ENCODE measurements at places on chromosomes 13 and 19. TPM values are rescaled to one million over a fixed set of nuclear protein-coding genes. Genes with fewer than 3 reads are reported as not detected.
A peak's percentile ranks its signal among the peaks of the same experiment; 100 is the strongest.

DNA sequence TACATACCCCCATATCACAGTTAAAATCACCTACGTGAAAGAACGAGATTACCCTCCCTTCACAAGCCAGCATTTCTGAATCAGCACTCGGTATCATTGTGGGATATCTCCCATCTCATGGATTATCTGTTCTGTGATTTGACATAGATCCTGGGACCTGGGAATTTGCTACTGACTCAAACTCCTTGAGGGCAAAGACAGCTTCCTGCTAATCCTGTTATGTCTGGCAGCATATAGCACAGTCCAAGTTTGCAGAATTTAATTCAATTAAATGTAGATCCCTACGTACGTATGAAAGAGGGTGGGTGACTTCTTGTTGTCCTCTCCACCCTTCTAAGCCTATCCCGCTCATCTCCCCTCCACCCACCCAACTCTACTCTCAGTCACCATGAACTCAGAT is 476.5 kb downstream of the KLF5 start:
- no peak overlapping the region for H3K4me3 ChIP-seq
- H3K36me3 ChIP-seq, result no peaks in the 10 kb centered on the region
- no peak overlapping the region for H3K27ac ChIP-seq
- DNase-seq, result no peak
- H3K27me3 ChIP-seq, result no peaks in the 10 kb centered on the region
- H3K4me1 ChIP-seq, result no peaks in the 10 kb centered on the region

DNA sequence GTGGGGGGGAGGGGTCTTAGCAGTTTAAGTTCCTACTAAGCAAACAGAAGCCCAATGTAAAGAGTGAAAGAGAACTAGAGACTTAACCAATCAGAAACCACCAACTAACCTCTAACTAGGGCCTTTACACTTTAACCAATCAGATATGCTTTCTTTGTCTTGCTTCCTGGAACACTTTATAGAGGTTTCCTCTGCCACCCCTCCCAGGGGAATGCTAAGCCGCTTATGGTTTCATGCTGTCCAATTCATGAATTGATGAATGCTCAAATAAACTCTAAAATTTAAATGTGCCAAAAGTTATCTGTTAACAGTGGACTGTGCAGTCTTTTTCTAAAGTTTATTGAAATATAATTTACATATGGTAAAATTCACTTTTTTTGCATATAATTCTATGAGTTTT is 33.9 kb upstream of the LATS2 start:
- H3K27ac ChIP-seq, result no peak overlapping the region
- no peaks in the 10 kb centered on the region for H3K36me3 ChIP-seq
- no peak for DNase-seq
- H3K27me3 ChIP-seq, result no peaks in the 10 kb centered on the region

Gene IZUMO2
- not detected for total RNA-seq

DNA sequence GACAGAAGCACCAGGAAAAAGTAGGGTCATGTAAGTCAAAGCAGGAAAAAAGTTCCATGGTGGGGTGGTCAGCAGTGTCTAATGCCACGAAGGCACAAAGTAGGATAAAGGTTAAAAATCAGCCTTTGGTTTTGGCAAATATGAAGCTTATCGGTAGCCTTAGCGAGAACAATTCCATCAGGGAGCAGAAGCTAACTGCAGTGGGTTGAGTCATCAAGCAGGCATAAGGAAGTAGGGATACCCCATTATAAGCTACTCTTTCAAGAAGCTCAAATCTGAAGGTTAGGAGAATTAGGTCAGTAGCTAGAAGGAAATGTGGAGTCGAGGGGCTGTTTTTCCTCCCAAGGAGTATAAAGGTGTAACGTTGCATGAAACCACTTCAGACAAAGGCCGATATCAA is 57.5 kb upstream of the USPL1 start:
- no peaks in the 10 kb centered on the region for H3K27me3 ChIP-seq
- no peaks in the 10 kb centered on the region for H3K4me1 ChIP-seq
- no peak overlapping the region for H3K27ac ChIP-seq
- DNase-seq, result no peak

Gene CCDC8
- 36.4 TPM for total RNA-seq

- H3K27ac ChIP-seq, result no peak overlapping the region
- no peaks in the 10 kb centered on the region for H3K27me3 ChIP-seq
- H3K4me1 ChIP-seq, result peaks cover 6% of the 10 kb centered on the region
- no peak overlapping the region for H3K4me3 ChIP-seq
- peak; percentile 85 for DNase-seq
- H3K36me3 ChIP-seq, result no peaks in the 10 kb centered on the region
Measured at GRCh38 chr13:98445340-98446233, 131.3 kb downstream of the STK24 start.

Gene PGLYRP1
- total RNA-seq, result not detected

- H3K27ac ChIP-seq, result no peak overlapping the region
- H3K4me1 ChIP-seq, result peaks cover 8% of the 10 kb centered on the region
- DNase-seq, result no peak
- H3K36me3 ChIP-seq, result no peaks in the 10 kb centered on the region
Measured at GRCh38 chr13:57638186-57638890, 6.8 kb downstream of the PCDH17 start.

Gene HSD17B14
- 67.6 TPM for total RNA-seq

DNA sequence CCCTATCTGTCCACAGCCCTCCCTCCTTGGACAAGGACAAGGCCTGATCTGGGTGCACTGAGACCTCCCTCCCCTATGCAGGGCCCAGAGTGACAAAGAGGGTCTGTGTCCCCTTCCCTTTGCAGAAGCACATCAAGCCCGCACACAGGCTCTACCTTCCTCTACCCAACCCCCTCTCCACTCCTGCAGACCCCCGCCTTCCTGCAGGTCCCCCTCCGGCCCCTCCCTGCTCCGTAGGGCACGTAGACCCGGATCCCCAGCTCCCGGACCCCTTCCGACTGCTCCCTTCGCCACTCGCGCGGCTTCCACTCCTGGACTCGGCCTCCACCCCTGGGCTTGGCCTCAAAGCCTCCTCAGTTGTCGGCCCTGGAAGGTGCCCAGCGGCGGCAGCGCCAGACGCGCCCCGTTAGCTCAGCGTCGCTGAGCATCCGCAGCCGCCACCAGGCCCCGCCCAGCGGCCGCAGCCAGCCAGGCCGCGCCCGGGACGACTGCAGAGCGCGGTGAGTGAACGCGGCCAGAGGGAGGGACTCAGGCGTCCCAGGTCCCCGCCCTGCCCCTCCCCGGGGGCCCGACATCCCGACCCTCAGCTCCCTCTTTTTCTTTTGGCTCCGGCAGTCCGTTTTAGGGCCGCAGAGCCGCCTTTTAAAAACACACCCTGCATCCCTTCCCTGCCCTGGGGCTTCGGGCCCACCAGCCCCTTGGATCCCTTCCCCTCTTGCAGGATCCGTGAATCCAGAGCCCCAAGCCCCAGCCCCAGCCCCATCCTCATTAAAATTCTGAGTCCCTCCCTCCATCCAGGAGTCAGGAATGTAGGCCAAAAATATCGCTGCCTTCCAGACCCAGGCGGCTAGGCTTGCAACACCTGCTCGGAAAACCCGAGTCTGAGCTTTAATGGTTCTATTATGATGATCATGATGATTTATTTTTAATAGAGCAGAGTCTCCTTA is 1.5 kb upstream of the MYADM start:
- H3K36me3 ChIP-seq, result no peaks in the 10 kb centered on the region
- H3K27ac ChIP-seq, result peak overlapping the region; percentile 98
- H3K4me3 ChIP-seq, result peak overlapping the region; percentile 24
- H3K27me3 ChIP-seq, result no peaks in the 10 kb centered on the region
- peak; percentile 91 for DNase-seq

Gene SLC25A41
- 0.27 TPM for total RNA-seq

DNA sequence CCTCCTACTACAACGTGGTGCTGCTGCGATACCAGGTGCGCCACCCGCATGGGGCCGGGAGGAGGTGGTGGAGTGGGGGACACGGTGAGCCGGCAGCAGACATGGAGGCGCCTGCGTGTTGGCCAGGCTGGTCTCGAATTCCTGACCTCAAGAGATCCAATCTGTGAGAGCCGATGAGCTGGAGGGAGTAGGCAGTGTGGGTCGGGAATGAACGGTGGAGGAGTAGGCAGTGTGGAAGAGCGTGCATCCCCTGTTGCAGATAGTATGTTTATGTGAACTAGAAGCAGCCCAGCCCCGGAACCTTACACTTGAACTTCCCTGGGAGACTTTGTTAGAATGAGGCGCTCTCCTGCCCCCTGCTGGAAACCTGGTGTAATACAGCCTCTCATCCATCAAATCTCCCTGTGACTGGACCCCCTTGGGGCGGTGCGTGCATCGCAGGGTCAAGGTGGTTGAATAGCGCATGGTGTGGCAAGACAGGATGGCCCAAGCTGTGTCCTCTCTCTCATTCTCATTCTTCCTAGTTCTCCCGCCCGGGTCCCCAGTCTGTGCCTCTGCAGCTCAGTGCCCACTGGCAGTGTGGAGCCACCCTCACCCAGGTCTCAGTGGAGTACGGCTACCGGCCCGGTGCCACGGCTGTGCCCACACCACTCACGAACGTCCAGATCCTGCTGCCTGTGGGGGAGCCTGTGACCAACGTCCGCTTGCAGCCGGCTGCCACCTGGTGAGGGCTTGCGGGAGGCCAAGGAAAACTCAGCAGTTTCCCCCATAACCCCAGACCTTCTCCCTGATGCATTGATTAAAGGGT is 10.5 kb upstream of the B3GNT3 start:
- no peaks in the 10 kb centered on the region for H3K27me3 ChIP-seq
- no peaks in the 10 kb centered on the region for H3K36me3 ChIP-seq
- no peaks in the 10 kb centered on the region for H3K4me1 ChIP-seq
- no peak overlapping the region for H3K27ac ChIP-seq
- peak; percentile 84 for DNase-seq
- H3K4me3 ChIP-seq, result no peak overlapping the region

GRCh38 chr19:15417699-15418098 is 1.1 kb downstream of the AKAP8L start:
- H3K4me3 ChIP-seq, result peak overlapping the region; percentile 71
- H3K27ac ChIP-seq, result peak overlapping the region; percentile 80
- DNase-seq, result no peak
- no peaks in the 10 kb centered on the region for H3K36me3 ChIP-seq
- no peaks in the 10 kb centered on the region for H3K27me3 ChIP-seq

DNA sequence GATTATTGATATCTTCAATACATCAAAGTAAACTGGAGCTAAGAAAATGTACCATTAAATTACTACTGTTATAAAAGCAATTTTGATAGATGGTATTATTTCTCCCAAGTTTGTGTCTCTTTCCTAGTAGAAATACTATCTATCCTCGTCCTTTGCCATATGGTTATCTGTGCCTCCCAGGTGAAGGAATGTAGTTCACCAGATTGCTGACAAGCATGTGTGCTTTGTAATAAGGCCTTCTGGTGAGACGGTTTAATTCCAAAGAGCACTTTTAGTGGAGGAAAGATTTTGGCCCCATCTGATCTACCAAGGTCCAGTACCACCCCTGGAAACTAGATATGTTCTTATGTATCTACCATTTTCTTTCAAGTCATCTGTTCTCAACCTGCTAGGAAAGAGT is 243.6 kb downstream of the DLEU7 start:
- no peak overlapping the region for H3K4me3 ChIP-seq
- no peaks in the 10 kb centered on the region for H3K36me3 ChIP-seq
- H3K27me3 ChIP-seq, result no peaks in the 10 kb centered on the region

GRCh38 chr19:10817291-10818038 is 18.5 kb downstream of the TMED1 start:
- peak; percentile 80 for DNase-seq
- no peaks in the 10 kb centered on the region for H3K27me3 ChIP-seq
- H3K4me1 ChIP-seq, result peaks cover 14% of the 10 kb centered on the region
- peak overlapping the region; percentile 98 for H3K27ac ChIP-seq
- peak overlapping the region; percentile 33 for H3K4me3 ChIP-seq
- H3K36me3 ChIP-seq, result no peaks in the 10 kb centered on the region

- no peak overlapping the region for H3K27ac ChIP-seq
- no peaks in the 10 kb centered on the region for H3K27me3 ChIP-seq
- H3K4me3 ChIP-seq, result no peak overlapping the region
Measured at GRCh38 chr13:44197791-44198770, 175.5 kb upstream of the SERP2 start.

Gene KANK3
- total RNA-seq, result 3.2 TPM

GRCh38 chr19:12881172-12881808 is at the start of gene DNASE2:
DNASE2 (minus strand) TSS chr19:12881449; CDS start chr19:12881375, 74 bp downstream.
- peak; percentile 94 for DNase-seq
- no peaks in the 10 kb centered on the region for H3K36me3 ChIP-seq
- H3K27me3 ChIP-seq, result peaks cover 25% of the 10 kb centered on the region

DNA sequence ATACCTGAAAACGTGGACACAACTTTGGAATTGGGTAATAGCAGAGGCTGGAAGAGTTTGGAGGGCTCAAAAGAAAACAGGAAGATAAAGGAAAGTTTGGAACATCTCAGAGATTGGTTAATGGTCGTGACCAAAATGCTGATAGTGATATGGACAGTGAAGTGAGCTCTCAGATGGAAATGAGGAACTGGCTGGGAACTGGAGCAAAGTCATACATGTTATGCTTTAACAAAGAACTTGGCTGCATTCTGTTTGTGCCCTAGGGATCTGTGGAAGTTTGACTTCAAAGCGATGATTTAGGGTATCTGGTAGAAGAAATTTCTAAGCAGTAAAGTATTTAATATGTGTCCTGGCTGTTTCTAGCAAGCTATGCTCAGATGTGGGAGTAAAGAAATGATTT is 136.2 kb downstream of the DNAJC3 start:
- no peak overlapping the region for H3K4me3 ChIP-seq
- DNase-seq, result no peak
- H3K27me3 ChIP-seq, result no peaks in the 10 kb centered on the region
- no peaks in the 10 kb centered on the region for H3K36me3 ChIP-seq
- H3K27ac ChIP-seq, result no peak overlapping the region
- no peaks in the 10 kb centered on the region for H3K4me1 ChIP-seq

GRCh38 chr13:27406178-27406939 is 18.1 kb upstream of the GTF3A start:
- no peak overlapping the region for H3K27ac ChIP-seq
- peak; percentile 48 for DNase-seq
- H3K4me3 ChIP-seq, result no peak overlapping the region
- H3K4me1 ChIP-seq, result peaks cover 33% of the 10 kb centered on the region
- no peaks in the 10 kb centered on the region for H3K27me3 ChIP-seq
- no peaks in the 10 kb centered on the region for H3K36me3 ChIP-seq

GRCh38 chr13:34161931-34162543 is 344.1 kb downstream of the RFC3 start:
- peaks cover 20% of the 10 kb centered on the region for H3K4me1 ChIP-seq
- no peak overlapping the region for H3K4me3 ChIP-seq
- peak overlapping the region; percentile 46 for H3K27ac ChIP-seq
- no peaks in the 10 kb centered on the region for H3K36me3 ChIP-seq
- no peaks in the 10 kb centered on the region for H3K27me3 ChIP-seq
- peak; percentile 33 for DNase-seq

- no peak for DNase-seq
- H3K27me3 ChIP-seq, result no peaks in the 10 kb centered on the region
- H3K4me3 ChIP-seq, result no peak overlapping the region
- H3K36me3 ChIP-seq, result no peaks in the 10 kb centered on the region
Measured at GRCh38 chr19:51210191-51210784, 14.6 kb upstream of the CD33 start.

GRCh38 chr19:18282021-18282787 is 782 bp upstream of the JUND start:
- H3K4me1 ChIP-seq, result peaks cover 27% of the 10 kb centered on the region
- no peak for DNase-seq
- no peaks in the 10 kb centered on the region for H3K27me3 ChIP-seq
- H3K4me3 ChIP-seq, result no peak overlapping the region

GRCh38 chr13:97121894-97122293 is 100.2 kb upstream of the MBNL2 start:
- no peaks in the 10 kb centered on the region for H3K36me3 ChIP-seq
- DNase-seq, result no peak

GRCh38 chr19:58284199-58284598 is 5.4 kb downstream of the ZNF8 start:
- no peaks in the 10 kb centered on the region for H3K36me3 ChIP-seq
- H3K4me3 ChIP-seq, result no peak overlapping the region
- H3K27ac ChIP-seq, result no peak overlapping the region
- peaks cover 6% of the 10 kb centered on the region for H3K4me1 ChIP-seq
- H3K27me3 ChIP-seq, result no peaks in the 10 kb centered on the region

Gene SCN1B
- 0.20 TPM for total RNA-seq

Gene SMAD9
- 5.8 TPM for total RNA-seq

Measured in hepatocyte (in vitro differentiated cells).